Activated CD8-positive, alpha-beta memory T cell treated with anti-CD3 and anti-CD28 coated beads for 1 hour (primary cell): ENCODE measurements at places on chromosomes 5 and 9.

DNA sequence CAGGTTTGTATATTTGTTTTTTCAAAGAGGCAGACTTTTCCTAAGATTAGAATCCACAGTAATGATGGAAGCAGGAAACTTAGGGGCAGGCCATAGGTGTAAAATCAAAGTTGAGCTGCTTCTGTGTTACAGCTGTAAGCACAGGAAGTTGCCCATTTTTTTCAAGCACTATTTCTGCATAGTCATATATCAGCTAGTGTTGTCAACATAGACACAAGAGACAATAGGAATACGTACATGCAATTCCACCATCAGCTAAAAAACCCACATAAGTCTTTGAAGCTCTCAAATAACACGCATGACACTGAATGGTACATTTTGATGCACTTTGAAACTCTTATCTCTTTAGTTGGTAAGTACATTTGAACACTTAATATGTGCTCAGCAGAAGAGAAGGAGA lies 20.2 kb upstream of the SMIM15 start:
- no peak for DNase-seq

DNA sequence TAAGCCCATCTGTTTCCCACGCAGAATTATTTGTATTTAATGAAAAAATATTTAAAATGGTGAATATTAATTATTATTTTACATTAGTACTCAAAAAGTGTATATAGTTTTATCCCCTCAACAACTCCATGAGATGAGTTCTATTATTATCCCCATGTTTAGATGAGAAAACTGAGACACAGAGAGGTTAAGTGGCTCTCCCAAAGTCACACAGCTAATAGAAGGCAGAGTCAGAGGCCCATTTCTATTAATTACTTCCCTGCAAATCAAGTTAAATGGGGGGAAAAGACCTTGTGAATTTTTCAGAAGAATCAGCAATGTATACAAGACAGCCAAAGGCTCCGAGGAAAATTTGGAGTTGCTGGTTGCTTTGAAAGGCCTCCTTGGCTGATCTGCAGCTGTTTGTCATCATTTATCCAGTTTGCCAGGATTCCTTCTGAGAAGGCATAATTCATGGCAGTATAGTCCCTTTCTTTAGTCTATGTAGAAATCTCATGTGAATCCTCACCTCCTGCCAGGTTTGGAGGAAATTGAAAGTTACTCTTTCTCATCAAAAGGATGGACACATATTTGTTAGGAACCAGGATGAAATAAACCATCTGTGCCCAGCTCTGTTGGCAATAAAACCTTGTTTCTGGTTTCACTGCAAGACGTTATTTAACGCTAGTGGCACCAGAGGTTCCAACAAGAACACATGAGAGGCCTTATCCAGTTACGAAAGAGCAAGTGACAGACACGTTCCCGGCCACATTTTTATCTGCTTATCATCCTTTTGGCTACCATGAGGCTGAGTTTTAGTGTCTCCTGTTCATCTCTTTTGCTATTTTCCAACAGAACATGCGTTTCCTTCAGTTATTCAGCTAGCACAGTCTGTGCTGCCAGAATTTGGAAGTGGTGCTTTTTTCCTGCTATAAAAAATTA lies 621 bp downstream of the FYB1 start:
- DNase-seq: no peak

DNA sequence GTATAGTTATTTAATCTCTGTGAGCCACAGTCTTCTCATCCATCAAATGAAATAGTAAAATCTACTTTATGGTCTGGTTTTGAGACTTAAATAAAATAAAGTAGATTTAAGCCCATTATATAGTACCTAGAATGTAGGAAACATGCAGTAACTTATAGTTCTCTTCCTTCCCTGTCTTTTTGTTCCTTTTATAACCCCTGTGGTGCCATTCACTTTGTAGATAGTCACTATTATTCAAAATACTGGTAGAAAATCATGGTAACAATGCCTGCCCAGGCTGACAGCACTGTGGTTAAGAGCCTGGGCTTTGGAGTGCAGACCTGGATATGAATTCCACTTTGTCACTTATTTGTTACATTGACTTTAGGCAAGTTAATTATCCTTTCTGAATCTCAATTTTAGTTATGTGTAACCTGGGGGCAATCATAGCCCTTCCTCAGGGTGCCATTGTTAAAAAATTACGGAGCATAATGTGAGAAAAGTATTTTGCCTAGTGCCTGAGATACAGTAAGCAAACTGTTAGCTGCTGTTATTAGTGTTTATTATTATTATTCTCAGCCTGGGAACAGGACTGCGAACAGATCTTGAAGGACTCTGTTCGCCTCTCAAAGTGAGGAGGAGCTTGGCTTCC lies 100.4 kb downstream of the RALGPS1 start:
- no peak for DNase-seq

- no peak for DNase-seq
Measured at GRCh38 chr5:620152-620551, 8.0 kb downstream of the CEP72 start.

- no peak for DNase-seq
Measured at GRCh38 chr5:43312699-43313034, 545 bp downstream of the HMGCS1 start.

- DNase-seq: no peak
Measured at GRCh38 chr5:149374303-149374702, 4.8 kb downstream of the IL17B start.

GRCh38 chr5:51201024-51201423 lies 182.2 kb upstream of the ISL1 start:
- DNase-seq: no peak
